Erythroblast (primary cell): ENCODE measurements at places on chromosomes 1 and 21.

GRCh38 chr1:206737729-206738201 is 32.8 kb upstream of the IL19 start:
- DNase-seq: peak; percentile 66

GRCh38 chr1:24986372-24986965 is 56.4 kb upstream of the RUNX3 start:
- no peak for DNase-seq

GRCh38 chr1:107648071-107648470 is 316.9 kb downstream of the VAV3 start:
- no peak for DNase-seq

GRCh38 chr21:44528634-44528995 is 11.4 kb downstream of the KRTAP10-1 start:
- DNase-seq: no peak

DNA sequence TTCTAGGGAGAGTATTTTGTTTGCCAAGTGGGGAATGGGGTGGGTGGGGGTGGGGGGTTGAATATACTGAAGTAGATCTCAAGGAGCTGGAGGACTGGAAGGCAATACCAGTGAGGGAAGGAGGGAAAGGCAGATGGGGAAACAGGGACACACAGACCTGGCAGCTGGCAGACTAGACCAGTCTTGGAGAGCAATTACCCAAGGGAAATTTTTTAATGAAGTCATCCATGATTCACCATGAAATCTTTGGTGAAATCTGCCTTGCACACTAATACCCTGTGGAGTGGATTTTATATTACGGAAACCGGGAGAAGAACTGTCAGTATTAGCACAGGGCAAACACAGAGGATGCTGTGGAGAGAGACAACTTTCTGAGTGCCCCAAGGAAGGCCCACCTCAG is 29.7 kb upstream of the MARK1 start:
- DNase-seq: no peak

DNA sequence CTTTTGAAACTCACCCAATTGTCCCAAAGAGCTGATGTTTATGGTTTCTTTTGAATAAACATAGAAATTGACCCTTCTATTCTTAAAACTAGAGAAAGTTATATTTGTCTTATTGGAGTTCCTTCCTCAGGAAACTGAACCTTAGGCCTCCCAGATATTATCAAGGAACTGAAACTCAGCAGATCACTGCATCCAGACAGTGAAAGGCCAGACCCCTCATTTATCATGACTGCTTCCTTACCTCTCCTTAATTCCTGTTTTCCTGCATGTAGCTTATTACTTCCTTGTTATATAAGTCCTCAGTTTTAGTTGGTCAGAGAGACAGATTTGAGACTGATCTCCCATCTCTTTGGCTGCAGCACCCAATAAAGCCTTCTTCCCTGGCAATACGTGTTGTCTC is 27.5 kb downstream of the SLC22A15 start:
- DNase-seq: no peak

- peak; percentile 85 for DNase-seq
Observed at GRCh38 chr1:231934797-231935196, 308.2 kb downstream of the DISC1 start.

DNA sequence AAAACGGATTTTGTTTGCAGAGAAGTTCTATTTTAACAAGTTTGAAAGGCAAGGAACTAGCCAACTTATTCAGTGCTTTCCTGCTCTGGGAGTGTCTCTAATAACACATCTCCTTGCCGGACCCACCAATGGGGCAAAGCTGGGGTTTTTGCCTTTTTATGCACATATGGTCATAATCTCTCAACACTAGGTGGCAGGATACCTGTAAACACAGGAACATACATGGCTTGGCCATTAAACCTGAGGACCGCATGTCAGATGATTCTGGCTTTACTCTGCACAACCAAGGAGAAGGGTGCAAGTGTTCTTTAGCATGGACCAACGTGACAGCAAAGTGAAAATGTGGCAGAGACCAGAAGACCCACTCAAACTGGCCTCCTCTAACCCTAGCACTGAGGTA is 4.9 kb downstream of the TMEM9 start:
- peak; percentile 58 for DNase-seq

DNA sequence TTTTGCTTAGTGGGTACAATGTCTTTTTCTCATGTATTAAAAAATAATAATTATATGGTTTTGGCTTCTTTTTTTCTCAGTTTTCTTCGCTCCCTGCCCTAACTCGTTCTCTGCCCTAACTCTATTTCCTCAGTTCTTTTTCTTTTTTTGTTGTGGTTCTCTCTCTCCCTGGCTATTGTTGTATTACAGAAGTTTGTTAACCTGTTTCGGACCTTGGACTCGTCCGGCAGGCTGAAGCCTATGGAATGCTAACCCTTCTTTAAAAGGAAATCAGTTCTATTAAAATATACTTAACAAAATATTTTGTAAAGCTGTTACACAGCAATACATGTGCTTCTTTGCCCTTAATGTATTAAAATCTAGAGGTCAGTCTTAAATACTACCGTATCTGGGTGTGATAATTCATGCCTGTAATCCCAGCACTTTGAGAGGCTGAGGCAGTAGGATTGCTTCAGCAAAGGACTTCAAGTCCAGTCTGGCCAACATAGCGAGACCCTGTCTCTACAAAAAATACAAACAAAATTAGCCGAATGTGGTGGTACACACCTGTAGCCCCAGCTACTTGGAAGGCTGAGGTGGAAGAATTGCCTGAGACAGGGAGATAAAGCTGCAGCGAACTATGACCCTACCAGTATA is 64.1 kb downstream of the ANGPTL1 start:
- no peak for DNase-seq

DNA sequence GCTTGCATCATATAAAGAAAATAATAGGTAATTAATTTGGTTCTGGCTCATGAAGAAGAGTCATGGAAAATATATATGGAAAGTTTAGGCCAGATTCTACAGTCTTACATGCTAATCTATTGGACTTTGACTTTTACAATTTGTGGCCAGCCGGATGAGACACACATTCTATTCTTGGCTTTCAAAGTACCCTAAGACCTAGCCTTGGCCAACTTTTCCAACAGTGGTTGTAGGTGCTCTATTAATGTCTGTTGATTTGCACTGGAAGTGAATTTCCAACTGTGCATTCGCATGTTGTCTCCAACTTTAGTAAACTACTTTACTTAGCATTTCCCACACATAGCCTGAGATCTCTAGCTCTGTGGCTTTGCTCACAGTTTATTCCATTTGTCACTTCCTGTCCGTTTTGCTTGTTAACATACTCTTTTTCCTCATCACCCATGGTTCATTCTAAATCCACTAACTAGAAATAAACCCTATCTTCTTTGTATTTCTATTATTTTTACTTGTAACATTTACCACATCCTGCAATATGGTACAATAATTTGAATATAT is 644.0 kb downstream of the PTPRC start:
- no peak for DNase-seq

- no peak for DNase-seq
Observed at GRCh38 chr1:101190441-101190840, 46.4 kb upstream of the S1PR1 start.

GRCh38 chr1:70284366-70284765 is 63.2 kb downstream of the SRSF11 start:
- no peak for DNase-seq

DNA sequence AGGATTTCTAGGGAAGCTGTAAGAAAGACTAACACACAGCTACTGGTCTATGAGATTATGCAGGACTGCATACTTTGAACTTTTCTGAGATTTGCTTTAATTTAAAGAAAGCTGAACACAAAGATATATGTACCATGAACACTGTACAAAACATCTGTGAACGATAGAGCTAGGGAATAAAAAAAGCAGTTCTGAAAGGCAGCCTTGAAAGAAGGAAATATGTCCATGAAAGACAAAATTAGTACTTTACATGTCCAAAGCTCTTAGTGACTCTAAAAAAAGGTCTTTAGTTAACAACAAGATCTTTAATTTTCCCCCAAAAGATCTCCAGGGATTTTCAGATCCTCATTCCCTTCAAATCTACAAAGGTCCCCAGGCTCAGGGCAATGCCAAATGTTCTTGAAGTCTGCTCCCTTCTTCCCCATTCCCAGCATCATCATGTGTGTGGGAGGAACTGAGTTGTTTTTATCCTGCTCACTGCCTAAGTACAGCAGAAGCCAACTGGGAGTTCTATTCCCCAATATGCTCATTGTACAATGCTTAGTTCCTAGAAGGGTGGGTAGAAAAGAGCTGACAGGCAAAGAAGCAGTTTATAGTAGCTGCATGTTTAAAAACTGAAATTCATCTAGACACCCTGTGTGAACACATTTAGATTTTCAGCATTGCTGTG is 60.1 kb upstream of the PTCH2 start:
- DNase-seq: no peak

GRCh38 chr1:234125283-234125682 is 220.8 kb downstream of the SLC35F3 start:
- peak; percentile 39 for DNase-seq

GRCh38 chr1:59282951-59283350 is 13.9 kb upstream of the FGGY start:
- DNase-seq: no peak

- DNase-seq: no peak
Observed at GRCh38 chr1:177859572-177859971, 110.3 kb downstream of the SEC16B start.

DNA sequence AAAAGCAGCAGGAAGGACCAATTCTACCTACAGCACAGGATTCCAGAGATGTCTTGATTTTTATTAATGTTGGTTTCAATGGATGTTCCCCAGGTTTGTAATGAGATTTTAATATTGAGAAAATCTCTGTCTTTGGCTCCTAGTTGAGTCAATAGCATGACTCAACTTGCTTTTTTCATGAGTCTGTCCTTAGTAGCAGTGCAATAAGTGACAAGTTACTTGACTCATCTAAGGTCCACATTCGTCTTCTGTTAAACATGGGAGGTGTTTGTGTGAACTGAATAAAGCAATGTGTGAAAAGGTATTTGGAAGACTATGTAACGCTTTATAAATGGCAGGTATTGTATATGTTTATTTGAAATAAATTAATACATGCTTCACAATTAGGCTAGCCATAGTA is 645.0 kb upstream of the PTBP2 start:
- DNase-seq: no peak

- no peak for DNase-seq
Observed at GRCh38 chr1:204377800-204378668, 18.3 kb upstream of the PLEKHA6 start.

GRCh38 chr1:23101101-23101827 is 67.4 kb downstream of the LUZP1 start:
- no peak for DNase-seq

DNA sequence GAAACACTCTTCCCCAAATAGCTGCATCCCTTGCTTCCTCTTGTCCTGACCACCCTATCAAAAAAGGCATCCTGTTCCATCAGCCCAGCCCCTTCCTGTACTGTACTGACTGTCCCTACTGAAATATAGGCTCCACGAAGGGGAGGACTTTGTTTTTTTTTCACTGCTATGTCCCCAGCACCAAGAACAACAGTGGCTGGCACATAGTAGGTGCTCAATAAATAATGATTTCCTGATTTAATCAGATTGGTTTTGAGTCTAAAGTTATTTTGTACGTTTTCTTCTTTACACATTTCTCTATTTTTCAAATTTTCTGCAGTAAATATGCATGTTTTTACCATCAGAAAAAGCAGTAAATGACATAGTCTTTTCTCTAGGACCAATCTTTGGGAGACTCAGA is 73.9 kb downstream of the CD58 start:
- DNase-seq: no peak

- no peak for DNase-seq
Observed at GRCh38 chr21:37496972-37497371, 130.4 kb downstream of the DYRK1A start.

GRCh38 chr1:171252482-171252881 is 4.2 kb downstream of the FMO1 start:
- no peak for DNase-seq

GRCh38 chr21:32367158-32367557 is 25.7 kb downstream of the URB1 start:
- no peak for DNase-seq

- no peak for DNase-seq
Observed at GRCh38 chr1:5727191-5727590, 265.0 kb downstream of the NPHP4 start.

DNA sequence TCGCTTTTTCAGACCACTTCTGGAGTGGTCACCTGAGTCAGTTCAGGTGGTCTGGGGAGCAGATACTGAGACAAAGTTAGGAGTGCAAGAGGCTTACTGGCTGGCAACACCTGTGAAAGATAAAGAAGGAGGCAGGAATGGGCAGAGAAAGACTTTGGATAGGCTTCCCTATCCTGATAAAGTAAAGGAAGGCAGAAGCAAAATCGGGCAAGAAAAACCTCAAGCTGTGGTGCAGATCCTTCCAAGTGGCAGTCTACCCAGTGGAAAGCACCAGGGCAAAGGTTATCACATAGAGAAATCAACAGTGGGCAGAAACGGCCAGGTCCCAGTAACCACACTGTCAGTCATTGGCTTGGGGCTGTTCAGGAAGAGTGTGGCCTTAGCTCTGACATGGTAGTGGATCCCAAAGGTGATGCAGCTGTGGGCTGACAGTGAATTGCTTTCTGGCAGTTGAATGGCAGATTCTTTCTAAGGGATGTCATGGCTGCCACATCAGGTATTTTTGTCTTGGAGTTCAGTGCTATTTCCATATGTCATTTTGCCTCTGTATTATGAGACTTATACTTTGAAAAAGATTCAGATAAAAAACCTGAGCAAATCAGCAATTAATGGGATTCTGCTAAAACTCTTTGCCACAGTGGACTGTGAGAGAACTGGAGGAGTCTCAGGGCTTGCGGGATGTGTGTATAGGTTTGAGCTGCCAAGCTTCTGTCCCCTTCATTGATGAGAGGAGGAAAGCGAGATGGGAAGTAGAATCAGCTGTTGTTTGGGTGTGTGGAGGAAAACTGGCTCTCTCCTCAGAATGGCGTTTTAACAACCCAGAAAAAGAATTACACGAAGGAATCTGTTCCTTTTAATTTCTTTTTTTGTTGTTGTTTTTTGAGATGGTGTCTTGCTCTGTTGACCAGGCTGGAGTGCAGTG is 8.1 kb upstream of the CGN start:
- no peak for DNase-seq

- peak; percentile 14 for DNase-seq
Observed at GRCh38 chr1:244839656-244840055, 4.2 kb downstream of the COX20 start.

DNA sequence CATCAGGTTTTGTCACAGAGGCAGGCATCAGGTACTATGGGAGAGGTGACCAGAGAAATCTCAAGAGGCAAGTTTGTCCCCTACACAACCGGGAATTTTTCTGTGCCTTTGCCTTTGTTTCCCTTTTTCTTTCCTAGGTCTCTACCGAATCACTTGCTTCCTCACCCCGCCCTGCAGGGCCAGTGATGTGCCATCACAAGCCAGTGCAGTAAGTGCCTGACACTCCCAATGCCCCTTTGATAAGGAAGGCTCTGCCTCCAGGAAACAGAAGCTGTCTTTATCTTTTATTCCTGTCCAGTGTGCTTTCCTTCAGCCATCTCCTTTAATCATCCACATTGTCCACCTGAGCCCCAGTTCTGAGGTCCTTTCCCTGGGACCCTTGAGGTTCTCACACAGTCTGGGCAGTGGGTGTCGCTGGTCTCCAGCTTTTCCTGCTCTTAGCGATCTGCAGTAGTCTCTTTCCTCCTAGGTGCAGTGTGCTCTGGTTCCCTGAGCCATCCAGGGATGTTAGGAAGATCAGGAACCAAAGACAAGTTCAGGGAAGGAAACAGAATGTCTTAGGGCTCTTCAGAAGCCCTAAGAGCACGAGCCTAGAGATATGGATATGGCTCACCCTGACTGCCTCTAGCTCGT is 36.6 kb downstream of the GJA5 start:
- peak; percentile 19 for DNase-seq

GRCh38 chr1:92909321-92909720 is 51.9 kb downstream of the DIPK1A start:
- no peak for DNase-seq
